LHCN-M2 (cell line): ENCODE measurements at places on chromosomes 1 and 21. TPM values are rescaled to one million over a fixed set of nuclear protein-coding genes. Genes with fewer than 3 reads are reported as not detected.

The CGN gene
- 0.06 and 0.34 TPM in 2 replicates for total RNA-seq

The OR2L5 gene
- total RNA-seq, result not detected in 2 replicates

The ZSWIM5 gene
- total RNA-seq, result under 0.01 and 0.06 TPM in 2 replicates

The ZBTB37 gene
- total RNA-seq, result 4.3 and 4.9 TPM in 2 replicates

The DDI2 gene
- total RNA-seq, result 6.2 and 10.8 TPM in 2 replicates

- no peak for DNase-seq
Measured at GRCh38 chr1:205313563-205314308, 7.8 kb downstream of the NUAK2 start.

- no peak for DNase-seq
Measured at GRCh38 chr1:117623698-117624097, 17.9 kb downstream of the TENT5C start.

DNA sequence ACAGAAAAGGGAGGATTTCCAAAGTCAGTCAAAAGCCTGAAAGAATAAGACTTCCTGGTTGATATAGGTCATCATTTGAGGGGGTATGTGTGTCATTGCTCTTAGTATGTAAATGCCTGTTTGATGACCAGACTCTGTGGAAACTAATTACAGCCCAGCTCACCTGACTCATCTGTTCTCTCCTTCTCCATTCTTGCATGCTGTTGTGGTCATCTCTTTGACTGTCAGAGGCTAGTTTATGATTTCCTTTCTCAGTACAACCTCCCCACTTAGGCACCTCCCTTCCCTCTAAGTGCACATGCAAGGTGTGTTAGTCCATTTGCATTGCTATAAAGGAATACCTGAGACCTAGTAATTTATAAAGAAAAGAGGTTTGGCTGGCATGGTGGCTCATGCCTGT, 2.4 kb upstream of the C1orf116 start:
- peak; percentile 71 for DNase-seq

DNA sequence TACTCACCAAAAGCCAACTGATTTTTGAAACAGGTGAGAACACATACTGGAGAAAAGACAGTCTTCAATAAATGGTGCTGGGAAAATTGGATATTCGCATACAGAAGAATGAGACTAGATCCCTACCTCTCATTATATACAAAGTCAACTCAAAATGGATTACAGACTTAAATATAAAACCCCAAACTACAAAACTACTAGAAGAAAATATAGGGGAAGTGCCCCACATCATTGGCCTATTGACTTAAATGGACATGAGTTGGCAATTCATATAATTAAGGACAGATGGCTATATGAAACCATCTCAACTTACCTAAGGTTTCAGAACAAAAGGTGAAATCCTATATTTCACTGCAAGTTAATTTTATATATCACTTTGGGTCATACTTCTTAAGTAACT, 60.1 kb downstream of the C4BPA start:
- DNase-seq, result no peak

GRCh38 chr1:14514739-14515138, 83.7 kb upstream of the KAZN start:
- no peak for DNase-seq

DNA sequence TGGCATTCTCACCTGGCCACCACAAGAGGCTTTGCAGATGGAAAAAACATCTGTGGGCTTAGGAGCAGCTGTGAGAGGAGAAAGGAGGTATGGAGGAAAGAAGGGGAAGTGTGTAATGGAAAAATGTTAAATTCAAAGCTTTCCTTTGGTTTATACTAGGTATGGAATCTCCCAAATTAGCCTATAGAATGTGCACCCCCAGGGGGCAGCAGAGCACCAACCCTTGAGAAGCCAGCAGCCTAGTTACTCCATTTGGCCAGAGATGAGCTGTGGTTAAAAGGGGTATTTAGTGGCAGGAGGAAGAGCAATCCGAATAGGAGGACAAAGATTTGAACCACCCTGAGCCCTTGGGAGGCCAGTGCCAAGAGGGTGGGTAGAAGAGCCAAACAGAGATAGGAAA, 97.5 kb upstream of the CTTNBP2NL start:
- peak; percentile 53 for DNase-seq

DNA sequence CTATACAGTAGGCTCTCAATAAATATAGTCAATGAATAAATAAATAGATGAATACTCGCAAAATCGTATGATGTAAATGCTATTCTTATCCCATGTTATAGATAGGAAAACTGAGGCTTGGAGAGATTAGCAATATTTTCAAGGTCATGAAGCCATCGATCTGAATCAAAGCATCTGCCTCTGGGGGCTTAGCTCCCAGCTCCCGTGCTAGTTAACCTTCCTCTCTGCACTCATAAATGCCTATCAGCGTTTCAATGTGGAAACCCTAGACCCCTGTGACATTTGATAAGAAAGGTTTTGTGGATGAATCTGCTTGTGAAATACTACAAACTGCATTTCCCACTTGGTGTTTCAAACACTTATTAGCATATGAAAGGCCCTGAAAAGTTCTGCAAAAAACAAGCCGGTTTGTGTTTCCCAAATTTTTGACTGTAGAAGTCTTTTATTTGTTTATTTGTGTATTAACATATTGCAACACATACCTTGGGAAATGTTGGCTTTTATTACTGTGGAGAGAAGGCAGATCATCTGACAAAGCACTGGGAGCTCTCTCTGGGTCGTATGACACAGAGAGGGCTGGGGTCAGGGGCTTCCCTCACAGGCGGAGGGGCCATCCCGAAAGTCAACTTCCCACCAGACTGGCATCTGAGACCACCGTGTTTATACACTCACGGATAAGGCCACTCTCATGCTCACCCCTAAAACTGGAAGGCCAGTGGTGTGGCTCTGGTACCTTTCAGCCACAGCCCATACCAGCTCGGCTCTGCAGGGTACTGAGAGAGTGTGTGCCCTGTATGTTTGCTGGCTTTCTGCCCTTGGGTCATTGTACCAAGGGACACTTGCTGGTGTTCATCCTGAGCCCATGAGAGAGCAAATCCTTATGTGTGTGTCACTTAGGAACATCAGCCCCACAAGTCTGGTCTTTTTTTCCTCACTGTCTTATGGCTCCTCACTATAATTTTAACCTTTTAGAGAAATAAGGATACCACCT, 993 bp upstream of the PROK1 start:
- no peak for DNase-seq

- DNase-seq, result no peak
Measured at GRCh38 chr1:220748936-220749335, 814 bp downstream of the MTARC2 start.

GRCh38 chr1:201636510-201636971, 97.6 kb downstream of the NAV1 start:
- peak; percentile 33 for DNase-seq

DNA sequence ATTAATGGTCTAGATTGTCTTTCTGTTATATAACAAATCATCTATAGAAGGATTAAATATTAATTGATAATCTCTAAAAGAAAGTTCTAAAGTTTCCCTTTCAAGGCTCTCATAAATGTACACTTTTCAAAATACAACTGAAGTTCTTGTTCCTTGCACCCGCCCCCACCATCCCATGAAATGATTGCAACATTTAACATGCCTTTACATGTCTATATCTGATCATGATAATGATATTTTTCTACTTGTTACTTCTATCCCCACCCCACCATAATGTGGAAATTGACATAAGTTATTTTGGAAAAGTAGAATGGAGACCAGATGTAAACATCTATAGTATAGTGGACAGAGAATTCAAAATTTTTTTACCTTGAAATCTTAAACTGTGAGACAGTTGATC, 186.6 kb downstream of the NTNG1 start:
- no peak for DNase-seq

DNA sequence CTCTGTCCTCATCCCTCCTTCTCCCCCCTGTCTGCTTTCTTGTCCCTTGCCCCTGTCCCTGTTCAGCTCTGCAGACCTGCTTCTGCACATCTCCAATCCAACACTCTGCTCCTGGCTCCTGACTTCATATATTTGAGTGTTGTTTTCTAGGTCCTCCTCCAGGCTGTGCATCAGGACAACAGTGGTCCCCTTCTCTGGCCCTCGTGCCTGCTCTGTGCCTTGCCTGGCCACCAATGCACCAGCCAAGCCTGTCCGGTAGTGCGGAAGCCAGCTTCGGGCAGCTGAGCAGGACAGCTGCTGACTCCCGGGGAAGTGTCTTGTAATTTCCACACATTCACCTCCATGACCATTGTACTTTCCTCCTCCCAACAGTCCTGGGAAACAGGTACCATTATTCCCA, 203.4 kb upstream of the RAB4A start:
- no peak for DNase-seq

DNA sequence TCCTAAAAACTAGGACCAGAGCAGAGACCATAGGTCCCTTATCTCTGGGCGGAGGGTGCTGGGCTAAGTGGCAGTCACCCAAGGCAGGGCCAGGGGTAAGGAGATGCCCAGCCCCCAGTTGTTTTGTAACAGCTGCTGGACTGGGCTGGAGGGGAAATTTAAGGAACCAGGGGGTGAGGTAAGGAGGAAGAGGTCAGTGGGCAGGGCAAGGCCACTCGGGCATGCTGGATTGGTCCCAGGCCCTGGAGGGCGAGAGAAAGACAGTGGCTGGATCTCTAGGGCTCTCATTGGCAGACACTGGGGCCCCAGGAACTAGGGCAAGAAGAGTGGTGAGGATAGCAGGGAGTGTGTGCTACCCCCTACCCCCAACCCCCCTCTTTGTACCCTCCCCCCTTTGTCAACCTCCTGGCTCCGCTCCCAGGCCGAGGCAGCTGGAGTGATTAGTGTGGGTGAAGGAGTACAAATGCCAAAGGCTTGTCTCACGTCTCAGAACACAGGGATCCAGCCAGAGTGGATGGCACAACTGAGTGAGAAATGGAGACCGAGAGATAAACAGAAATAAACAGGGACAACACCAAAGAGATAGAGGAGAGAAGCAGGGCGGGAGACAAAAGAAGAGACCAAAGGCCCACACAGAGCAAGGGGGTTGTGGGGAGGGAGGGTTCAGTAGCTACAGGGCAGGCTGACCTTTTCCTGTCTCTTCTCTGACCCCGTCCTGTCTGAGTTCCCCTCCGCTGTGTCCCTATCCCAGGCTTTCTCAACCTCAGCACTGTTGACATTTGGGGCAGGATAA, 20.5 kb upstream of the THRAP3 start:
- DNase-seq, result peak; percentile 94

GRCh38 chr1:160398823-160399222, 1.5 kb upstream of the VANGL2 start:
- DNase-seq, result no peak

DNA sequence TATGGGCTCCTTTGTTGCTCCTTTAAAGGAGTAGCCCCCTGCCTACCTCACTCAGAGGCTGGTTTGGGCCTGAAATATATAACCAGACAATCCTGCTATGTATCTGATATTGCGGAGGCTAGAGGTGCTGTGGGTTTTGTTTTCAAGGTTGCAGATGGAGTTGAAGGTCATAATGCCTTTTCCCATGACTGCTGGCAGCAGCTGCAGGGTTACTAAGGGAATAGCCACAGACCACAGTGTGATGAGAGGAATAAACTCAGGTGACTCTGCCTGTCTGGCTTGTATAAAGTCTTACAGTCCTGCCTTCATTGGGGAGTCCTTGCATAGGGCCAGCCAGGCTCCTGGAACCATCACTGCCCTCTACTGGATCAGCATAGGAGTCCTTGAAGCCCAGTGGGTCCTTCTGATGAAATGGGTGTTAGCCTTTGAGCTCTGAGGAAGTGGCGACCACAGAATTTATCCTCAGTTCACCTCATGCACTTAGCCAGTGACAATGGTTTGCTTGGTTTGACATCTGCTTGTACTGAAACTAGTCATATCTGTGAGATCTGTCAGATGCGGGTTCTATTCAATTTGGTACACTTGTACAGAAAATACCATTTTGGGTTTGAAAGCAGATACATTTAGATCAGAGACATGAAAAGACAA, 174.4 kb upstream of the HMCN1 start:
- peak; percentile 76 for DNase-seq

DNA sequence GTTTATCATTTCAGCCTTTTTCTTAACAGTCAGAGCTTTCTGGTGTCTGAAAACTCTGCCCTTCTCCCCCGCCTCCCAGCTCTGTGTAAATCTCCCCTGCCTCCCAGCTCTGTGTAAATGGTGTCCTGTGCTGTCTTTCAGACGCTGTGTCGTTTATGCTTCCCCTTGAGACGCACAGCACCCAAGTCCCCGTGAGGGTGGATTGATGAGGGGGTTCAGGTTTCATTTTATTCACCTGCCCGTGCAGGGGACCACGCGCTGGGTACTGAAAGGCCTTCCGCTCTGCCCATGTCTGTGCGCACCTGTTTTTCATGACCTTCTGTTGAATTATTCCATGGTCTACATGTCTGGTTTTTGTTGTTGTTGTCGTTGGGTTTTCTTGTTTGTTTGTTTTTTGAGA, 108.2 kb upstream of the COL6A1 start:
- no peak for DNase-seq

DNA sequence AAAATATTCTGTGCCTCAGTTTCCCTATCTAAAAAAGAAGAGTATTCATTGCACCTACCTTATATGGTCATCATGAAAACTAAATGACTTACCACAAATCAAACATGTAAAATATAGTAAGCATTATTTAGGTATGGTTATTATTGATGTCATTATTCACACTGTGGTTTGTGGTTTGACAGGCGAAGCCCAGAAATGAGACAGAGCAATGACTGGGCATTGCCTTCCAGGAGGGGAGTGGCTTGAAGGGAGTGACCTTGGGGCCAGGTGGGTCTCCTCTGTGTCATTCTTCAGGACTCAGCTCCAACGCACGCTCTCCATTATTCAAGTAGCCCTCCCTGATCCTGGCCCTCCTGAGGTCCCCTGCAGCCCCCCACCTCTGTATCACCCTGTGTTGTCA, 133.7 kb downstream of the DMRTA2 start:
- DNase-seq, result no peak

DNA sequence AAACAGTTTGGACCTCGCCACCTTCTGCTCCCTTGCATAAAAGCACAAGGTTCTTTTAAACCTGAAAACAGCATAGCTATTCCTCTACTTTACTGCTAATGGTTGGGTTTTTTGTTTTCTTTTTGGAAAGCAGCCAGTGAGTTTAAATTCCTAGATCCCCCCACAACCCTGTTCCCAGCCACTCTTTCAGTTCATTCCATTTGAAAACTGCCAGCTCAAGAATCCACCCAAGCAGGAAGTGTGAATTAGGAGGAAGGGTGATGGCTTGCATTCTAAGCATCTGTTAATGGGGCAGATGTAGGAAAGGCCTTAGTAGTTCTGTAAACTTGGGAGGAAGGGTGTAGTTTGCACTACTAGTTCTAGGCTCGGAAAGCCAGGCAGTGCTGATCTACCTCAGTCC, 172.9 kb upstream of the HOOK1 start:
- no peak for DNase-seq

GRCh38 chr21:38984982-38985567, 179.3 kb downstream of the ETS2 start:
- peak; percentile 88 for DNase-seq

DNA sequence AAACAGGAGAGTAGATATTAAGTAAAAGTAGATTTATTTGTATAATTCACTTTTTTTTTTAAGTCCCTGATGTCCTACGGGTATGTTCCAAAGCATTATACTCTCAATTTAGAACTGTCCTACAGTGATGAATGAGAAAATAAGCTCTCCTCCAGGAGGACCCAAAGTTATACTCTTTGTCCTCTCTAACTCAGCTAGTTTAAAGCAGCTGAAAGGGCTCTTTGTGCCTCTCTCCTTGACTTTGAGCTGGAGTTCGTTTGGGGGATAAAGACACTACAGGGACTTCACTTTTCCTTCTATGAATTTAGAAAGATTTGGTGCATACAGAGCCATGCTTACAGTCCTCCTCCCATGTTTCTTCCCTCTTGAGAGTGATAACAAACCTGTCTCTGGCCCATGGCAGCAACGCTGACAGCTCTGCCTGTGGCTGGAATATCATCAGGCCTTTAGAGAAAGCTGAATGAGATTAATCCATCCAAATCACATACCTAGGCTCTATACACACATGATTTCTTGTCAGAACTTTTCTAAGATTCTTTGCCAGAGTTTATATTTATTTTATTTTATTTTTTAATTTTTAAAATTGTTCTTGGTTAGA, 134.3 kb downstream of the PIK3R3 start:
- DNase-seq, result no peak
